Activated B cell treated with CpG ODN at 0.5 μM for 24 hours (primary cell): ENCODE measurements at places on chromosomes 1 and 21.

GRCh38 chr1:218698141-218698540, 353.0 kb downstream of the TGFB2 start:
- no peak overlapping the region for H3K4me3 ChIP-seq
- H3K4me1 ChIP-seq: no peaks in the 10 kb centered on the region
- no peak overlapping the region for H3K27ac ChIP-seq
- no peaks in the 10 kb centered on the region for H3K27me3 ChIP-seq
- DNase-seq: no peak

DNA sequence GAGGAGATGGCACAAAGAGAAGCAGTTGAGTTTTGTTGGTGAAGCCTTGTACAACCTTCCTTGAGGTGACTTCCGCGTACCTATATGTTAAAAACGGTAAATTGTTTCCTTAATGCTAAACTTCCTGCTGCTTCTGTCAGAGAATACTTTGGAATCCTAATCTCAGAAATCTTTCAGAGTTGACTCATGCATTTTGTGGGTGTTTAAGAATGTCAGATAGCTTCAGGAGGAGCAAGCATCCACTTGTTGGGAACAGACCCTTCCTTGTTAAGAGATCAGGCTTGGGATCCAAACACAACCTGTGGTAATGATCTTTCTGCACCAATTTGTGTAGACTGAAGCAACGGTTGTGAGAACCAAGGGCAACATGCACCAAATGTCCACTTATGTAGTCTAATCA, 29.5 kb downstream of the AK4 start:
- DNase-seq: no peak
- no peaks in the 10 kb centered on the region for H3K27me3 ChIP-seq
- no peaks in the 10 kb centered on the region for H3K36me3 ChIP-seq
- H3K4me3 ChIP-seq: no peak overlapping the region

- peaks cover 4% of the 10 kb centered on the region for H3K4me1 ChIP-seq
- H3K27ac ChIP-seq: no peak overlapping the region
- no peak overlapping the region for H3K4me3 ChIP-seq
- DNase-seq: no peak
Observed at GRCh38 chr1:182338806-182339370, 52.7 kb downstream of the GLUL start.

DNA sequence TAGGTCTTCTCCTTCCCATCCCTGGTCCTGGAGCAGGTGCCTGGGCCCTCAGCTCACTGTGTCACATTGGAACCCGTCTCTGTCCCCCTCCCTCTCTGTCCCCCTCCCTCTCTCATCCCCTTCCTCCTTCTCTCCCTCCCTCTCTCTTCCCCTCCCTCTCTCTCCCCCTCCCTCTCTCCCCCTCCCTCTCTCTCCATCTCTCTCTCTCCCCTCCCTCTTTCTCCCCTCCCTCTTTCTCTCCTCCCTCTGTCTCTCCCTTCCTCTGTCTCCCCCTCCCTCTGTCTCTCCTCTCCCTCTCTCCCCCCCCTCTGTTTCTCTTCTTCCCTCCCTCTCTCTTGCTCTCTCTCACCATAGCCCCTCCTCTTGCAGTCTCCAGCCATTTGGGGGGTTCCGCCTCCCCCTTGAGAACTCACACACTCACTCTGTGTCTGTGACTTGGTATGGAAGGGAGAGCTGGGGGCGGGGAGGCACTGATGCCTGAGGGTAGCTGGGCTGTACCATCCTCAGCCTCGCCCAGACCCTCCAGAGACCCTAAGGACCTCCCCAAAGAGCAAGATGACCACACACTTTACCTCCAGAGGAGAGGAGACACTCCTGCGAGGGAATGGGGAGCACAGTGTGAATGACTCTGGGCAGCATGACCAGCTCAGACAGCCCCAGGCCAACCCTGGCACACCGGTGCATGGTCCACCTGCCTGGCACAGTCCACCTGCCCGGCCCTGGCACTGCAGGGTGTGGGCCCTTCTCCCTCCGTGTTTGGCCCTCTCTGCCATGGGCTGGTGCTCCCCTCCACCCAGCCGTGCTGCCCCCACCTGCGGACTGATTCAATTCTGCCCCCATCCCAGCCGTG, 102.8 kb upstream of the ARHGEF16 start:
- H3K36me3 ChIP-seq: no peaks in the 10 kb centered on the region
- H3K27ac ChIP-seq: no peak overlapping the region
- no peaks in the 10 kb centered on the region for H3K4me1 ChIP-seq
- H3K27me3 ChIP-seq: peaks cover 7% of the 10 kb centered on the region
- no peak overlapping the region for H3K4me3 ChIP-seq

DNA sequence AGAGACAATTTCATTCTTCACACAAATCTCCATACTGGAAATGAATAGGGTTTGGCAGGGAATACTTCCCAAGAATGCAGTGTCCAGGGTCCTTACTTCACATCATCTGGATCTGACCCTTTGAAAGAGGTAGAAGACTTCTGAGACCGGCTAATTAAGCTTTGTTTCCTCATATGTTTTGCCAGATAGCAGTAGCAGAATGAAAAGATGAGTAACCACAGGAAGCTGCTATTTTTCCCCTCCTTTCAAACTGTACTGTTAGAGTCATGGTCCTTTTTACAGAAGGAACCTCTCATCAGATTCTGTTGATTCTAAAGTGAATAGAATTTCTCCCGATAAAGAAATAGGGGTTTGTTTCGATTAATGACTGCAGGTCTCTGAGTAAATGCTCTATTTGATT, 1.4 kb upstream of the OLFML3 start:
- peaks cover 31% of the 10 kb centered on the region for H3K36me3 ChIP-seq
- peaks cover 14% of the 10 kb centered on the region for H3K4me1 ChIP-seq
- H3K27ac ChIP-seq: no peak overlapping the region
- no peak overlapping the region for H3K4me3 ChIP-seq

DNA sequence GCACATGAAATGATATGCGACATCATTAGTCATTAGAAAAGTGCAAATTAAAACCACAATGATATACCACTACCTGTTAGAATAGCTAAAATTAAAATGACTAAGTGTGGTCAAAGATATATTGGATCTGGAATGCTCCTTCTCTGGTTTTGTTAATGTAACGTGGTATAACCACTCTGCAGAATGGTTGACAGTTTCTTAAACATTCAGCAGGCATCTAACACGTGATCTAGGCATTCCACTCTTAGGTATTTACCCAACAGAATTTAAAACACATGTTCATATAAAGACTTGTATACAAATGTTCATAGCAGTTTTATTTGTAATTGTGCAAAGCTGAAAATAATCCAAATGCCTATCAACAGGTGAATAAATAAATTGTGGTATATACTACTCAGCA, 165.0 kb upstream of the PLXNA2 start:
- H3K36me3 ChIP-seq: no peaks in the 10 kb centered on the region
- DNase-seq: no peak
- no peak overlapping the region for H3K4me3 ChIP-seq
- no peak overlapping the region for H3K27ac ChIP-seq
- no peaks in the 10 kb centered on the region for H3K4me1 ChIP-seq

DNA sequence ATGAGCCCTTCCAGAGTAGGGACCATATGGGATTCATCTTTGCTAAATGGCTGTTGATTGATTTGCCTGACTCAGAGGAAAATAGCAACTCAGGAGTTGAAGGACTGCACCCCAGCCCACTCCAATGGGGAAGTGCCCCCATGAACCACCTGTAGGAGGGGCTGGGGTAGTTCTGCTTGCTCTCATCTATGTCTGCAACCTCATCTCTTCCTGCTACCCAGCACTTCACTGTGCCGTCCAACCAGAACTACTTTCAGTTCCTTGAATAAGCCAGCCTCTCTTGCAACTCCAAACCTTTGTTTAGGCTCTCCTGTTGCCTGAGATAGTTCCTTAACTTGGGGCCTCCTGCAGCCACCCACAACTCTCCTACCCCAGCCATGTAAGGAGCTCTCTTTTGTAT, 26.6 kb downstream of the BEND5 start:
- H3K27me3 ChIP-seq: no peaks in the 10 kb centered on the region
- DNase-seq: peak; percentile 35
- peak overlapping the region; percentile 8 for H3K4me3 ChIP-seq
- peak overlapping the region; percentile 87 for H3K27ac ChIP-seq
- H3K4me1 ChIP-seq: peaks cover 47% of the 10 kb centered on the region

GRCh38 chr1:24805534-24806301, 60.5 kb downstream of the CLIC4 start:
- H3K27ac ChIP-seq: no peak overlapping the region
- no peak for DNase-seq
- no peaks in the 10 kb centered on the region for H3K27me3 ChIP-seq
- H3K4me1 ChIP-seq: peaks cover 63% of the 10 kb centered on the region
- H3K36me3 ChIP-seq: peaks cover 37% of the 10 kb centered on the region

GRCh38 chr1:45843474-45843905, 40.1 kb downstream of the MAST2 start:
- H3K4me3 ChIP-seq: no peak overlapping the region
- no peaks in the 10 kb centered on the region for H3K27me3 ChIP-seq
- no peak for DNase-seq
- H3K4me1 ChIP-seq: peaks cover 12% of the 10 kb centered on the region
- no peaks in the 10 kb centered on the region for H3K36me3 ChIP-seq

- DNase-seq: no peak
- H3K4me3 ChIP-seq: no peak overlapping the region
- peaks cover 19% of the 10 kb centered on the region for H3K4me1 ChIP-seq
- no peak overlapping the region for H3K27ac ChIP-seq
- no peaks in the 10 kb centered on the region for H3K36me3 ChIP-seq
Observed at GRCh38 chr1:199279872-199280645, 641.2 kb downstream of the PTPRC start.

- no peak for DNase-seq
- H3K4me1 ChIP-seq: no peaks in the 10 kb centered on the region
- peaks cover 25% of the 10 kb centered on the region for H3K27me3 ChIP-seq
Observed at GRCh38 chr1:232620356-232620969, 9.5 kb downstream of the SIPA1L2 start.

- peaks cover 42% of the 10 kb centered on the region for H3K36me3 ChIP-seq
- H3K27ac ChIP-seq: no peak overlapping the region
- H3K4me3 ChIP-seq: no peak overlapping the region
Observed at GRCh38 chr1:180805316-180805715, 107.4 kb upstream of the KIAA1614 start.

DNA sequence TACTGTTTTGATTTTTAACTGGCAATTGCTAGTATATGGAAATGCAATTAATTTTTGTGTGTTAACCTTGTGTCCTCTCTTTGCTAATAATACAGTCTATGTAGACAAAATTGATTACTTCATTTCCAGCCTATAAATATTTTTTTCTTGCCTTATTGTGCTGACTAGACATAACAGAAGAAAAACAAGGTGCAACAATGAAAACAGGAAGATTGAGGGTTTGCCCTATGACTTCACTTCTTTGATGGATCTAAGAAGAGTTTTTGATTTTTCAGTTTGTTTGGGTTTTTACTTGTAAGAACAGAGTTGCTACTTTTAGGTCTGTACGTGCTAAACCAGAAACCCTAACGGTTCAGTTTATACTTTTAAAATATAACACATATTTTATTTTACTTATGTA, 8.5 kb upstream of the CNIH4 start:
- no peaks in the 10 kb centered on the region for H3K4me1 ChIP-seq
- no peak overlapping the region for H3K4me3 ChIP-seq
- peaks cover 7% of the 10 kb centered on the region for H3K27me3 ChIP-seq
- DNase-seq: no peak

DNA sequence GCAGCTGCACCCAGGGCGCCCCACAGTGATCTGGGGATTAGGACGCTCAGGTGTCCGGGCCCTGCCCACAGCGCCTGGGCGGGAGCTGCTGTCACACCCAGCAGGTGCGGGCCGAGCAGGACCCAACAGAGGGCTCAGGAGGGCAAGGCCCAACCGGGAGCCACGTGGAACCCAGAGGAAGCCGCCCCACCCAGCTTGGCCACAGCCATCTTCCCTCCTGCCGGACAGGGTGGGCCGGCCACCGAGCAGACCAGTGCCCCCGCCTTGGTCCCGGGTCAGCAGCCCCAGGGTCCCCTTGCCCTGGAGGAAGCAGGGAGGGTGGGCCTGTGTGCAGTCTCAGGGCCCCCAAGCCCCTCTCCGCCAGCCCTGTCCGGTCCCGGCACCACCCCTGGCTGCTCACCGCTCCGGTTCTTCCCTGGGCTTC, 6.3 kb upstream of the TTLL10 start:
- H3K4me1 ChIP-seq: peaks cover 27% of the 10 kb centered on the region
- H3K27ac ChIP-seq: no peak overlapping the region
- peaks cover 5% of the 10 kb centered on the region for H3K27me3 ChIP-seq
- no peaks in the 10 kb centered on the region for H3K36me3 ChIP-seq
- no peak overlapping the region for H3K4me3 ChIP-seq
- no peak for DNase-seq

GRCh38 chr1:14476170-14476955, 122.1 kb upstream of the KAZN start:
- H3K36me3 ChIP-seq: no peaks in the 10 kb centered on the region
- no peak overlapping the region for H3K4me3 ChIP-seq
- no peak for DNase-seq

- no peak for DNase-seq
- no peak overlapping the region for H3K4me3 ChIP-seq
- no peaks in the 10 kb centered on the region for H3K27me3 ChIP-seq
- no peak overlapping the region for H3K27ac ChIP-seq
- peaks cover 42% of the 10 kb centered on the region for H3K36me3 ChIP-seq
- H3K4me1 ChIP-seq: no peaks in the 10 kb centered on the region
Observed at GRCh38 chr1:174534789-174535188, 87.0 kb downstream of the GPR52 start.

DNA sequence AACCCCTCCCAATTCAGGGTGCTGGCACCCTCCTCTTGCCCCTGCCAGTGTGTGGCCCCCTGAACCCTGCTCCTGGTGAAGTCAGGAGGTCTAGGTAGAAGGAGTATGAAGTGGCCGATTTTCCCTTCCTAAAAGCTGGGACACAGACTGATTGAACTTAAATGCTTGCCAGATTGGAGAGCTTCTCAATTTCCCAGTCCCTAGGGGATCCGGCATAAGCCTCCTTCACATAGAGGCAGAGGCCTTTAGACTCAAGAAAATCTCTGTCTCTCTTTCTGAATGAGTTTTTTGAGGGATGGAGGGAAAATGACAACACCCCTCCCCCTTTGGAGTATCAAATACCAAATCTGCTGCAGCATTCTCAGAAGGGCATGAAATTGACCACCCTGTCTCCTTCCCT, 51.5 kb downstream of the SYT2 start:
- H3K4me1 ChIP-seq: peaks cover 4% of the 10 kb centered on the region
- no peaks in the 10 kb centered on the region for H3K36me3 ChIP-seq
- peaks cover 48% of the 10 kb centered on the region for H3K27me3 ChIP-seq
- H3K27ac ChIP-seq: no peak overlapping the region
- H3K4me3 ChIP-seq: no peak overlapping the region

DNA sequence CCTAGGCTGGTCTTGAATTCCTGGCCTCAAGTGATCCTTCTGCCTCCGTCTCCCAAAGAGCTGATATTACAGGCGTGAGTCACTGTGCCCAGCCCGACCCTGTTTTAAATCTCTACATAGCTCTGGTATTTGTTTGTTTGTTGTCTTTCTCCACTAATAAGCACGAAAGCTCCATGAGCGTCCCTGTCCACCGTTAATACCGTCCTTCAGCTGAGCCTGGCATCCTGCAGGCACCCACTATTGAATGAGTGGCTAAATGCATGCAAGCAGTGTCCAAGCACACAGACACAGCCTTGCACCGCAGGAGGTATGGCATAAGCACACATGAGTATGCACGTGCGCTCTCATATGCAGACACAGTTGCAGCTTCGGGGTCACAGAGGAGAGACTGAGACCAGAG, 4.5 kb upstream of the COL16A1 start:
- H3K27ac ChIP-seq: no peak overlapping the region
- DNase-seq: no peak
- peaks cover 39% of the 10 kb centered on the region for H3K4me1 ChIP-seq
- no peak overlapping the region for H3K4me3 ChIP-seq
- H3K27me3 ChIP-seq: peaks cover 47% of the 10 kb centered on the region

- no peaks in the 10 kb centered on the region for H3K4me1 ChIP-seq
- DNase-seq: no peak
- no peaks in the 10 kb centered on the region for H3K27me3 ChIP-seq
- no peaks in the 10 kb centered on the region for H3K36me3 ChIP-seq
- H3K27ac ChIP-seq: no peak overlapping the region
- H3K4me3 ChIP-seq: no peak overlapping the region
Observed at GRCh38 chr1:216849146-216849545, 125.9 kb upstream of the ESRRG start.
